ENCODE measurements at places on chromosomes 3 and 15. TPM values are rescaled to one million over a fixed set of nuclear protein-coding genes. Genes with fewer than 3 reads are reported as not detected.

Gene CFAP161
- polyA plus RNA-seq, result 0.21 TPM

Gene CATSPER2
- polyA plus RNA-seq, result 4.0 TPM

Gene IL17RD
- polyA plus RNA-seq, result 52.8 TPM

Gene PIK3CA
- 28.6 TPM for polyA plus RNA-seq

Gene CD47
- polyA plus RNA-seq, result 72.0 TPM

Gene TYRO3
- polyA plus RNA-seq, result 154 TPM

Gene SRGAP3
- 15.4 TPM for polyA plus RNA-seq

Gene C3orf20
- 0.38 TPM for polyA plus RNA-seq

Gene ADAMTS7
- polyA plus RNA-seq, result 17.8 TPM

Gene ACKR4
- 2.2 TPM for polyA plus RNA-seq

Gene AP4E1
- 8.5 TPM for polyA plus RNA-seq

Gene CHL1
- 13.1 TPM for polyA plus RNA-seq

Gene ATOSA
- 39.6 TPM for polyA plus RNA-seq

Gene TPRG1
- polyA plus RNA-seq, result 0.40 TPM

Gene APOD
- 1.1 TPM for polyA plus RNA-seq

Gene TNFAIP8L3
- 2.1 TPM for polyA plus RNA-seq

Gene STAB1
- polyA plus RNA-seq, result 30.5 TPM

Gene AGBL1
- 0.08 TPM for polyA plus RNA-seq

Gene ECE2
- not detected for polyA plus RNA-seq

Gene MYLK
- polyA plus RNA-seq, result 148 TPM
